ENCODE measurements at places on chromosomes 11 and 22.
A peak's percentile ranks its signal among the peaks of the same experiment; 100 is the strongest.

GRCh38 chr22:49392841-49393510 lies 434.7 kb downstream of the BRD1 start:
- no peak for DNase-seq

DNA sequence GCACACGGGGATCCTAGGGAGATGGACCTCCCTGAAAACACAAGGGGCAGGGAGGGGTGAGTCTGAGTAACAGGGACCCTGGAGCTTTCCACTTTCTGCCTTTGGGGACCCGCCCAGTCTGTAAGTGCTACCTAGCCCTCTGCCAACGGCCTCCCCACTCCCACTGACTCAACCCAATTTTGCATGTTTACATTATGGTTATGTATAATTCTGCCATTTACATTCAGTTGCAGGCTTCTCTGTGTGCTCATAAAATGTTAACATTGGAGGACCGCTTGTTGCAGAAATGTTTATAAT lies 105.8 kb downstream of the DSCAML1 start:
- no peak for DNase-seq

- DNase-seq: no peak
These were observed 110.1 kb downstream of the RPL27A start for GRCh38 chr11:8792710-8793109.

GRCh38 chr11:112826026-112826425 lies 135.2 kb upstream of the NCAM1 start:
- no peak for DNase-seq

- no peak for DNase-seq
These were observed 1.8 kb downstream of the ARHGAP1 start for GRCh38 chr11:46698597-46698996.

- DNase-seq: no peak
These were observed 25.9 kb downstream of the PIWIL4 start for GRCh38 chr11:94593030-94593429.

GRCh38 chr22:28373831-28374230 lies 305.8 kb downstream of the TTC28 start:
- no peak for DNase-seq

DNA sequence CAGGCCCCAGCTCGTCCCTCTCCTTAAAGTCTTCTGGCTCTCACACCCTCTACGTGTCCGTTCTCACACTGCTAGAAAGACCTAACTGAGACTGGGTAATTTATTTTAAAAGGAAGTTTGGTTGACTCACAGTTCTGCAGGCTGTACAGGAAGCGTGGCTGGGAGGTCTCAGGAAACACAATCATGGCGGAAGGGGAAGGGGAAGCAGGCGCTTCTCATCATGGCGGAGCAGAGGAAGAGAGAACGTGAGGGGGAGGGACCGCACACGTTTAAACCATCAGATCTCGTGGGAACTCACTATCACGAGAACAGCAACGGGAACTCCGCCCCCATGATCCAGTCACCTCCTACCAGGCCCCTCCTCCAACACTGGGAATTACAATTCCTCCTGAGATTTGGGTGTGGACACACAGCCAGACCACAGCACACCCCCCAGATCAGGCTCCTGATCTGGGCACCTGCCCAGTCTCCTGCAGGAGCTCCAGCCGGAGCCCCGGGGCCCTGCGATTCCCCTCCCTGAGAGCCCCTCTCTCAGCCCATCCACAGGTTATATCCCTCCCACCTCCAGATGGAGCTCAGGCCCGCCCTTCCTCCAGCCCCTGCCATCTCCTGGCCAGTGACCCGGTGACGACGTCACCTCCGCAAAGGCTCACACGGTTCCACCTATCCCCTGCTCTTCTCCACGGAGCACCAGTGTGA lies 170.2 kb downstream of the BRD1 start:
- peak; percentile 53 for DNase-seq

DNA sequence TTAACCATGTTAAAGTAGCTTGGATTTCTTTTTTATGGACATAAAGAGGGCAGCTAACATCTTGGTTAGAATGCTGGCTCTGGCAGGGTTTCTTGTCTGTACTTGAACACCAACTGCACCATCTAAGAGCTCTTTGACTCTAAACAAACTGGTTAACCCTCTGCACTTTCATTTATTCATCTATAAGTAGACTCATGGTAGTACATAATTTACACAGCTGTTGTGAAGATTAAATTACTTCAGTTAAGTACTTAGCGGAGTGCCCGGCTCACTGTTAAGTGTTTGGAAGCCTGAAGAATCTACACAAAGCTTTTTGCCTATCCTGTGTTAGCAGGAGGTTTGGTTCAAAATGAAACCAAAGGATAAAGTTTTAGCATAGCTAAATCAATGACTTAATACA lies 846.2 kb upstream of the API5 start:
- no peak for DNase-seq

DNA sequence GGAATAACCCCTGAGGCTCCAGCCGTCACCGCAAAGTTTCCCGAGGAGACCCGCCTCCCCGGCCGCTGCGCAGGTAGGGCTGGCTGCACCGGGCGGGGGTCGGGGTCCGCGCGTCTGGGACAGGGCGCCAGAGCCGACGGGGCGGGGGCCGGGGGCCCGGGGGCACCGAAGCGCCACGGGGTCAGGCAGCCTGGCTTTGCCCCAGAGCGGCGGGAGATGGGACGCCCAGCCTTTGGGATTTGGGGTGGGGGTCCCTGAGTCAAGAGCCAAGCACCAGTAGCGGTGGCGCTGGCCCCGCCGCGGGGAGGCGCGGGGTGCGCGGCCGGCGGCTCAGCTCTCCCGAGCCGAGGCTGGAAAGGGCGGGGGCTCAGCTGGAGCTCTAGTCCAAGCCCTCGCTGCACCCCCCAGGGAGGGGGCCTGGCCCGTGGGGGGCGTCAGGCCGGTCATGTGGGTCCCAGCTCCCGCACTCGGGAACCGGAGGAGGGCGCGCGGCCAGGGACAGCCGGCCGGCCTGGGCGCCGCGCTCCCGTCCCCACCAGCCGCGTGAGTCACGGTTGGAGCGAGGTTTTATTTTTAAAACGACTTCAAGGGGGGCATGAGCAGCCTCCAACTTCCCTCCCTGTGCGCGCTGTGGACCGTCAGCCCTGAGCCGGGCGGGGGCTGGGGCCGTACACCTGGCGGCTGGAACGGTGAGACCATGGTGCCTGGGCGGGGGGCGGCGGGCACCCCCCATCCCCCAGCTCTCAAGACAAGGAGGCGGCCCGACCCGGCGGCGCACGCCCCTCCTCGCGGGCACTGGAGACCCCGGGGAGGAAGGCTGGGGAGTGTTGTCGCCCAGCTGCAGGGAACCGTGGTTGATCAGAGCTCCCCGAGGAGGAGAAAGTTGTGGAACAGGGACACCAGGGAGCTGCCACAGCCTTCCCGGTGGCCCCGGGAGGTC lies 626 bp downstream of the FLRT1 start:
- DNase-seq: no peak

DNA sequence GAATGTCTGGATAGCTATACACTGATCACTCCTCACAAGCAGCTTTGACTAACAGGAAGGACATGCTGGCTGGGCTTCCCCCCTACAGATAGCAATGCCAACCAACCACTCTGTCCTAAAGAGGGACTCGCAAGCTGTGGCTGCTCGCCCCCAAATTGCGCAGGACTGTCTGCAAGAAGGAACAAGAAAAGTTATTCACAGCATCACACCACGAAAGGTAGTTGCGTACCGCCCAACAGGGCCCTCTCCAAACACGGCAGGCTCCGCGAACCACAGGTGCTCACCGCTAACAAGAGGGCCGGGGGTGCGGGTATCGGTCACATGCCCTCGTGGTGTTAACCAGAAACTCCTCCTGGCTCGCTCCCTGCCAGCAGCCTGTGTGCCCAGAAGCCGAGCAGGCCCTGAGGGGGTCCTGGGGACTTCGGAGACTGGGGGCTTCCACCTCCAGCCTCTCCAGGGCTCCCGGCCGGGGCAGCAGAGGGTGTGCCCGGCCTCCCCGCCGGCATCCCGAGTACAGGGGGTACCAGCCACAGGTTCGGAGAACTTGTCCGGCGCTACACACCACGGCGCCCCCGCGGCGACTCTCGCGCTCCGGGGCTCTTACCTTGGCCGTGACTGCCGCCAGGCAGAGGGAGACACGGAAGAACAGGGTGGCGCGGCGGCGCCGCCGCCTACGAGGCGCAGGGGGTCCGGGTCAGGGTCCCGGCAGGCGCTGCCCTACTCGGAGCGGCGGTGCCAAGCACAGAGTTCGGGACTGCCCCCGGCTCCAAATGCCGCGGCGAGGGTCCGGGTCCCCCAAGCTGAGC lies 682 bp downstream of the LARGE1 start:
- no peak for DNase-seq

DNA sequence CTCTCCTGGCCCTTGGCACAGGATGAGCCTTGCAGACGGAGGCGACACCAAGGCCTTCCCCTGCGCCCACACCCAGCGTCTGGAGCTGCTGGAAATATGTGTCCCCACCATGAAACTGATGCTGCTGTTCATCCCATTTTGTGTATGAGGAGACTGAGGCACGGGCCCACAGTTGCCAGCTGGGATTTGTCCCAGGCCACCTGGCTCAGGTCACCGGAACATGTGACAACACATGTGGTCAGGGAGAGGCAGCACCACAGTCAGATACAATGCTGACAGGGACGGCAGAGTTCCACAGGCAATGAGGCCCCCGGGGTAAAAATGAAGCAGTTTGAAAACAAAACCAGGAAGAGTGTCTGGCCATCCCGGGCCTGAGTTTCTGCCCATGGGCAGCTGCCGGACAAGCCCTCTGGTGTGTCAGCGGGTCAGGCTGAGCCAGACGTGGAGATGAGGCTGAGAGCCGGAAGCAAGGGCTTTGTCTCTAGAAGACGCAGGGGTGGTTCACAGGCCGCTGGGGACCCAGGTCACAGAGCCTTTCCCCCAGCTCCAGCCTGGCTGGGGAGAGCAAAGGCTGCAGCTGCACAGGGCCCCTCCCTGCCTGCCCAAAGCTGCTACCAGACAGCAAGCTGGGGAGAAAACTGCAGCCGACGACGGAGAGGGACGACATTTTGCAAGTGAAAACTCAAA lies 80.7 kb downstream of the CDKN1C start:
- DNase-seq: no peak

- DNase-seq: no peak
These were observed 172.8 kb upstream of the B3GAT1 start for GRCh38 chr11:134584706-134585445.

- no peak for DNase-seq
These were observed 293.8 kb downstream of the BRD1 start for GRCh38 chr22:49533886-49534285.

GRCh38 chr22:25656724-25657123 lies 85.3 kb upstream of the MYO18B start:
- DNase-seq: no peak

DNA sequence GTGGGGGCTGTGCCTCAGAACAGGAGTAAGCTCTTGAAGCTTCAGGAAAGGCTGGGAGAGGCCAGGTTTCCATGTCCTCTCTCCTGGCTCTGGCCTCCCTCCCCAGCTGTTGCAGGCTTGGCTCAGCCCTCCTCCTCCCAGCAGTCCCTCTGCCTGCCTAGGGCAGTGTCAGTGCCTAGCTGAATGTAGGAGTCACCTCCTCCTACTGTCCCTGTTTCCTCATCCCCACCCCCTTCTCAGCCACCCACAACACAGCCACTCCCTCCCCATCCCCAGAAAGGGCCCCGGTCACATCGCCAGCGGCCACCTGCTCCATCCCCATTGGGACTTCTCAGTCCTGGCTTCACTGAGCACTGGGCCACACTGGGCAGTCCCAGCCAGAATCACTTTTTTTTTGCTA lies 2.9 kb upstream of the FBLN1 start:
- no peak for DNase-seq

GRCh38 chr11:55658608-55659007 lies 3.4 kb upstream of the OR4C6 start:
- DNase-seq: no peak

DNA sequence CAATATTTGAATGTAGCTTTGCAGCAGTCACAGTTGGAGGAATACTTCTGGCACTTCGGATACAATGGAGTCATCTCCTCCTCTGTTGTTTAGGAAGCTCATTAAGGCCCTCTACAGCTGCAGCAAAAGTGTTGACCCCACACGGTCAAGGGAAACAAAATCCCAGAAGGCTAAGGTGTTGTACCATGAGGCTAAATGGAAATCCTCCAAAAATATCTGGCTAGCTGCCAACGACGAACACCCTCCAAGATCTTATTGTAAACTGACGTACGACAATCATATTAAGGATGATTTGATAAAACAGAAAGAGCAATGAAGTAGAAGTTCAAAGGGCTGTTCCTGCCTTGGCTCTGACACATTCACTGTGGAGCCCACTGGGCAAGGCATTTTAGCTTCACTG lies 4.0 kb downstream of the POGLUT3 start:
- no peak for DNase-seq

GRCh38 chr22:41620589-41621098 lies at the start of gene DESI1:
TSS of gene DESI1 (minus strand) at chr22:41621043. CDS start at chr22:41620839, 204 bp downstream.
- no peak for DNase-seq

DNA sequence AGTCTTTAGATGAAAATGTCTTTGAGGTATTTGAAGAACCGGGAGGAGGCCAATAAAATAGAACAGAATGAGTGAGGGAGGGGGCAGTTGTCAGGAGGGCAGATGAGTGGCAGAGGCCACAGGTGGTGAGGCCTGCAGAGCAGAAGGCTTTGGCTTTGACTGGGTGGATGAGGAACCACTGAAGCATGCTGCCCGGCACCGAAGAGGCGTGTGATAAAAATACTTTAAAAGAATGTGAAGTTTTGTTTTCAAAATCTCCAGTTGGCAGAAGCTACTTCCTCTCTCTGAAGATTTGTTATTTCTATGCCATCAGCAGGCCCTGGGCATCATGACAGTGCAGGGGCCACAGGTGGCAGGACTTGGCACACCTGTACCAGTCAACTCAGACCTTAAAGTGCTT lies 6.3 kb downstream of the MS4A12 start:
- DNase-seq: no peak

DNA sequence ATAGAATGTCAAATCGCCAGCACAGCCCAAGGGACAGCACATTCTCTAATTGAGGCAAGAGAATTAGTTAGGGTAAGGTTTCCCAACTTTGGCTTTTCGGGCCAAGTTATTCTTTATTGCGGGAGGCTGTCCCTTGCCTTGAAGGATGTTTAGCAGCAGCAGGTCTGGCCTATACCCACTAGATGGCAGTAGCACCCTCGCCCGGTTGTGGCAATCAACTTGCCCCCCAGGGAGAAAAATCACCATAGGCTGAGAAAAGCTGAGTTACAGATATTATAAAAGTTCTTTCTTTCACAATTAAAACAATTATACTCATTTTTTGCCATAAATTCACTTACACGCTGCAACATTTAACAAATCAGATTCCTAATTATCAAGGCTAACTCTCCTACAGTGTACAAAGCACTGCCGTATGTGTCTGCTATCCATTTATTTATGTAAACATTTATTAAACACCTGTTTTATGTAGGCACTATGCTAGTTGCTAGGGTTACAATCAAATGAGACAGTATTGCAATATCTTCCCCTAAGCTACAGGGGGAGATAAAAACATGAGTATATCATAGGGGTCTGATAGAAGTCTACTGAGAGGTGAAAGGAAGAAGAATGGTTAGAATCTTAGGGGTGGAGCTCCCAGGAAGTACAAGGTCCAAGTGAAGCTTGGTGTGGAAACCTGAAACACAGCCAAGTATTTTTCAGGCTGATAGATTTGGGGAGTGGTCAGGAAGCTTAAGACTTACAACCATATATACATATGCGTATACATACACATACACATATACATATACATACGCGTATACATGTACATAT lies 452.3 kb downstream of the RAB38 start:
- DNase-seq: no peak

GRCh38 chr22:40534379-40535188 lies 101.9 kb downstream of the MRTFA start:
- DNase-seq: no peak

Data from activated naive CD8-positive, alpha-beta T cell treated with anti-CD3 and anti-CD28 coated beads, Interleukin-2, amount 50 U/mL, for 16 hours (primary cell).